ENCODE measurements at places on chromosomes 2 and 18. TPM values are rescaled to one million over a fixed set of nuclear protein-coding genes. Genes with fewer than 3 reads are reported as not detected.

GRCh38 chr2:43905871-43906270 is 67.1 kb downstream of the ABCG8 start:
- DNase-seq, result no peak

DNA sequence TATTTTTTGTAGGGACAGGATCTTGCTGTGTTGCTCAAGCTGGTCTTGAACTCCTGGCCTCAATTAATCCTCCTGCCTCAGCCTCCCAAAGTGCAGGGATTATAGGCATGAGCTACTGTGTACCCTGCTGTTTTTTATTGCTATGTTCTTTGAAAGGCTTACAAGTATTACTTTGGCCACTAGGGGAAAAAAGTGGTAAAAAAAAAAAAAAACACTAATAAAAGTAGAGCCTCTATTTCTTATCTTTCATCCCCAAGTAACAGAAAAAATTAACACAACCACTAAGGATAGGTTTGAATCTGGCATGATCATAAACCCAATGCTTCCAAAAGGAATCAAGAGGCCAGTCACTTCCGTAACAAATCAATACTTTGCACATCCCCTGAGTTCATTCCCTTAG is 11.6 kb downstream of the NOL10 start:
- DNase-seq, result no peak

GRCh38 chr2:60380411-60380810 is 173.0 kb downstream of the BCL11A start:
- DNase-seq, result no peak

- peak; percentile 49 for DNase-seq
Observed at GRCh38 chr2:6877402-6878304, at the start of gene RSAD2. TSS of gene RSAD2 (plus strand) at chr2:6877777. CDS start at chr2:6877801, 24 bp downstream.

- DNase-seq, result no peak
Observed at GRCh38 chr2:221189431-221190067, 382.6 kb downstream of the EPHA4 start.

GRCh38 chr18:55858661-55859515 is 270.9 kb upstream of the TCF4 start:
- no peak for DNase-seq

DNA sequence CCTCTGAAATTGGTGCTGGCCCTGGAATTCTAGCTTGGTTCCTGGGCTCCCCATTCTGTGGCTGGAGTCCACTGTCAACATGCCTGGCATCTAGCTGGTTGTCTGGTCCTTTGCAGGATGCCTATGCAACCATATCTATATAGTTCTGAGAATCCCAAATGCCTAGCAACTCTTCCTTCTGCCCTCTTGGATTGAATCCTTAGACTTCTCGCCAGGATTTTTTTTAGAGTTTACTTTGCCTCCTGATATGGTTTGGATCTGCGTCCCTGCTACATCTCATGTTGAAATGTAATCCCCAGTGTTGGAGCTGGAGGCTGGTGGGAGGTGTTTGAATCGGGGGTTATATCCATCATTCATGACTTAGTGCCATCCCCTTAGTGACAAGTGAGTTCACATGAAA is 65.0 kb upstream of the LYPD1 start:
- DNase-seq, result no peak

DNA sequence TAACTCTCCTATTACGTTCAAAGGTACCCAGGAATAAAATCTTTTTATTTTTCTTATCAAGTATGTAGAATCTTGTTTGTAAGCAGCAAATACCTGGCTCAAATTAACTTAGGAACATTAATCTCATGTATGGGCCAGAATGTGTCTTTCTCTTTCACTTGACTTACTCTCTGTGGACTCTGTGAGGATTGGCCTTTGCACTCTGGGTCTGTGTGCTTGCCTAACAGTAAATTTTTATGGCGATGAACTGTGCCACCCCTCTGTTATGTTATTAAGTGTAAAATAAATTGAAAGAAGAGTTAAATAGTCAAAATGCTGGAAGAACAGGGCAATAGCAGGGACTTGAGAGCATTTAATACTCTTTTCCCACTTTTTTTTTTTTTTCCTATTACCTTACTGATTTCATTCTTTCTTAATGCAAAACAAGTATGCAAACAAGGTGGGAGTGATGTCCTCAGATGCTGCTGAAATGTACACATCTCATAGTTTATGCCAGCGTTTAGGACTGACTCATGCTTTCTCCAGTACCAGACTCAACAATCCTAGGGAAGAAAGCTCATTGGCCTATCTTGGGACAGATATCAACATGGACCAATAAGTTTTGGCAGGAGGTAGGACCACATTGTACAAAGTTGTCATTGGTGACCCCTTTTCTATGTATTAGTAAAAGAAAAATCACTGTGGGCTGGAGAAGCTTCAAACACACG is 25.5 kb downstream of the LYPD6 start:
- DNase-seq, result no peak

DNA sequence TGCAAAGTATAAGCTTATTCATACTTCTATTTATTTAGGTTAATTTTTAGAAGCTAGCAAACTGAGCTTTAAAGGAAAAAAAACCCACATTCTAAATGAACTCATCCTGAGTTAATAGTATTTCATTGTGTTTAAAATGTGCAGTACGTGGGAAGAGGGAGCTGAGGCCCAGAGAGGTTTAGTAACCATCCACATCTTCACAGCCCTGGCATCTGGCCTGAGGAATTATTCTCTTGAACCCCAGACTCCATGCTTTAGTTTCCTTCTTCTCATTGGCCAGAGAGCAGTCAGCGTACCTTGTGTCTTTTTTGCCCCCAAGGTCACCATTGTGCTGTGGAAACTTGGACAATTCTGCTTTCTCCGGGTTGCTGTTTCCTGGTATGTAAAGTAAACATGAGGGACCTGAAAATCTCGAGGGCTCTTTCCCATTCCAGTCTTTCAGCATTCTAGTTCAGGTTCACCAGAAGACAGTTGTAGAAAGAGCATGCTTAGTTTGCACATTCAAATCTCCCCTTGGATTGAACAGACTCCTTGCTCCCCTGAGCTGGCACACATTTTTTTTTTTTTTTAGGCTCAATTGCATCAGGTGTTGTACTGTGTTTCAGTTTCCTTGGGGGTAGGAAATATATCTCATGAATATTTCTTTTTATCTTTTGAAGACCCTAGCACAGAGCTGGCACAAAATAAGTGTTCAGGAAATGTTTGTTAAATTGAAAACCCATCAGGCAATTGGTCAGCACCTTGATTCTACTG is 81.4 kb downstream of the MYCN start:
- no peak for DNase-seq

- DNase-seq, result no peak
Observed at GRCh38 chr18:36066686-36067054, 689 bp downstream of the RPRD1A start.

DNA sequence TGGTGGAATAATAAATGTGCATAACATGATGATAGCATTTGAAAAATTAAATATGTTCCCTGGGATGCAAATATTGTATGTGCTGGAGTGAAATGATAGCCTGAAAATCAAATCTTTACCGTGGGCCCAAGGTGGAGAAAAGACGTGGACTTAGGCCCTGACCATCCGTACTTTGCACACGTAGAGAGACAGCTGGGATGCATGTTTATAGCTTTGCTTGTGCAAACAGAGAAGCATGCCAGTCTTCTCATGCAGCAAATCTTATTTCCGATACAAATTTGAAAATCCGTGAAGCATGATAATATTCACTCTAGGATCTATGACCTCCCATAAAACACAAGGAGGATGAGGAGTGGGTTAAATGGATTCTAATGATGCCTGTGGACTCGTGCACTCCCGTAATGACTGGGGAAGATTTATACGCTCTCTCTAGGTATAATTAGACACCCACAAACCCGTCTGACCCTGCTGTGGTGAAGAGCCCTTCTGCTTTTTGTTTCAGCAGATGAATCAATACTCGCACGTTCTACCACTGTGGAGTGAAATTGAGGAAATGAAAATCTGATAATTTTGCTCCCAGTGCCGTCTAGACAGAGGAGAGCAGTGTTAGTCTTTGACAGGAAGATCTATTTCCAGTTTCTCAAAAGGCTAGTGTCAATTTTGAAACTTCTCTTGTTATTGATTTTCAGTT is 810.3 kb upstream of the SALL3 start:
- DNase-seq, result no peak

- DNase-seq, result no peak
Observed at GRCh38 chr18:3486512-3486911, 36.5 kb downstream of the TGIF1 start.

- no peak for DNase-seq
Observed at GRCh38 chr2:155309483-155309882, 611.0 kb downstream of the KCNJ3 start.

GRCh38 chr2:238488347-238488826 is 61.7 kb downstream of the ASB1 start:
- DNase-seq, result no peak

DNA sequence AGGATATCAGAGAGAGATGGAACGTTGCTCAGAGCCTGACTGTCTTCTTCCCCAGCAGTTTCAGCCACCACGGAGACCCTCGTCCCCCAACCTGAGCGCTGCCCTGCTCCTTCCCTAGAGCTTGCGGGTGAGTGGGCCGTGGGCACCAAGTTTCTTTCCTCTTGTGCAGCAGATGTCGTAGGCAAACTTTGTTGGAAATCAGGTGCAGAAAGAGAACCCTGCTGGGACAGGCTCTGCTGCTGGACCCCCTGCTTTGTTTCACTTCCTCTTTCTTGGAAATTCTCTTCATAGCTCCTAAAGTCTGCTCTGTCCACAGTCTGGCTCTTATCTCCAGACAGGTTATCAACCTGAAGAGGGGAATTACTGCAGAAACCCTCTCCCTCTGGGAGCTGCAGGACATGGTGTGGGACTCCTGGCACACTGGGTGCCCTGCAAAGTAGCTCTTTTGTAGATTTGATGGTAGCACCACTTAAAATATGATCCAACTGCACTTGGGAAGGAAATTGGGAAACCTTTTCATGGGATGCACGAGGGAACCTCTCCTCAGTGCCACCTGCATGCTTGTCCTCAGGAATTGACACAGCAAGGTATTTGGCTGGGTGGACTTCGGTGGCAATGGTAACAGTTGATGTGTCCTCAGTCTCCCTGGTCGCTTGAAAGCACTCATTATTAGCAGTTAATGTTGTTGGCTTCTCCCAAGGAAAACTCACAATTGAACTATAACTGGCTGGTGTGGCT is 92.2 kb downstream of the ALPK2 start:
- DNase-seq, result peak; percentile 88

DNA sequence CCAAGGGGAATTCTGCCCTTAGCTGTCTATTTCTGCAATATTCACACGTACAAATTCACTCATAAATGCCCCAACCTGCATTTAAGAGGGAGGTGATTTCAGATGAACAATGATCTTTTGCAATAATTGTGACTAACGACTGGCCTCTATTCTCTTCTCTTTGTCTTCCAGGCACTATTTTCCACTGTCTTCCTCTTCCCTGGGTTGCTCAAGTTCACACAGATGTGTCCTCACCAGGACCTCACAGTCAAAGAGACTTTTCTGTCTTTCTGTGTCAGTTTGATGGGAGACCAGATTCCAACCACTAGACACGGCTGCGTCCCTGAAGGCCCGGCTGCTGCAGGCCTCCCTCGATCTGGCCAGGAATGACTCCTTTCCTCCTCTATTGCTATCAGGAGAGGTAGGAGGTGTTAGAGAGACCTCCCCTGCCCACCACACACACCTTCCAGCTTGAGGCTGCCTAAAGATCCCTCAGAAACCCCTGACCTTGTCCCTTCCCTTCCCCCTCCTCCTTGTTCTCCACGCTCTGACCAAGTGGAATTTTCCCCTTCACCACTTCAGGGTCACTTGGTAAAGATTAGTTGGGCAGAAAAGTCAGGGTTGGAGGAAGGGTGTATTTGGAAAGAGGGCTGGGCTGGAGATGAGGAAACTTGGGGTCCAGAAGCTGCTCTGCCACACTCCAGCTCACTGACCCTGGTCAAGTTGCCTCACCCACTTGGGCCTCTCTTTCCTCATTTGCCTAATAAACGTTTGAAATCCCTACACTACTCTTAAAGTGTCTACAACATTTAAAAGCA is 109.2 kb upstream of the COPS8 start:
- no peak for DNase-seq

- DNase-seq, result no peak
Observed at GRCh38 chr2:107730898-107731297, 95.8 kb upstream of the RGPD4 start.

- DNase-seq, result no peak
Observed at GRCh38 chr18:37242091-37242490, 323.5 kb downstream of the CELF4 start.

- peak; percentile 75 for DNase-seq
Observed at GRCh38 chr18:49055754-49056172, 105.0 kb upstream of the SMAD7 start.

GCG gene
- total RNA-seq, result not detected

SERPINB12 gene
- not detected for total RNA-seq

CCDC74A gene
- 3.1 TPM for total RNA-seq

PTPRM gene
- total RNA-seq, result 0.66 TPM

ACKR3 gene
- total RNA-seq, result 7.1 TPM

PLCL1 gene
- total RNA-seq, result 0.12 TPM

KIAA2012 gene
- total RNA-seq, result not detected

CYP1B1 gene
- 0.89 TPM for total RNA-seq

B3GNT7 gene
- total RNA-seq, result 14.3 TPM

CABYR gene
- 2.0 TPM for total RNA-seq

CRIM1 gene
- total RNA-seq, result 5.0 TPM
